ENCODE measurements at places on chromosomes 16 and 17. TPM values are rescaled to one million over a fixed set of nuclear protein-coding genes. Genes with fewer than 3 reads are reported as not detected.
A peak's percentile ranks its signal among the peaks of the same experiment; 100 is the strongest.

DNA sequence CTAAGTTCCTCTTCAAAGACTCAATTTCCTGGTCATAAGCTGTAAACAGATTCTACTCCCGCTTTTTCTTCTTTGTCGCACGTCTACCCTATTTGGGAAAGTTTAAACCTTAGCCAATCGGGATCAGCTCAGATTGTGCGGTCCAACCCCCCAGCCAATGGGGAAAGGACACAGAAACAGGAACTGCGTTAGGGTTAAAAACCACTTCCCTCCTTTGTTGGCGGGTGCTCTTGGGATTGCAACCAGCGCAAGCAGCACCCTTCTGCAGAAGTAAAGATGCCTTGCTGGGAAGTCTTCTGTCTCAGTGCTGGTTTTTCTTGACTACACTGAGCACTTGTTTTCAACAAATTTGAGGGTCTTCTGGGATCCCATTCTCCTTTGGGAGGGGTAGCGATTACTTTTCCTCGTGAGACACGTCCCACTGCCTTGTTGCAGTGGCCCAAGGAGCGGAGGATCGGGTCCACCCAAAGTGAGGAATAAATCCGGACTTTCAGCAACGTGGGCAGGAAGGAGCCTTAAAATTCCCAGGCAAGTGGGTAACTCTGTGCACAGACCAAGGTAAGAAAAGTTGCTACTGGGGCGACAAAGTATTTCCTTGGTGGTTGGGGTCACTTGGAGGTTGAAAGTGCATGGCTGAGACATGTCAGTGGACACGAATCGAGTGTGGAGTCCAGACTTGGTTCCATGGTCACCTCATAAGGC lies 1.0 kb upstream of the YPEL3 start:
- DNase-seq = no peak

- DNase-seq = peak; percentile 77
Observed at GRCh38 chr17:50507871-50508572, at the start of gene MYCBPAP. TSS of gene MYCBPAP (plus strand) at chr17:50508439. CDS start at chr17:50508675, 236 bp downstream.

The SLFN12 gene
- total RNA-seq = 9.0 TPM

- no peak for DNase-seq
Observed at GRCh38 chr16:27453494-27453825, 51.5 kb downstream of the IL21R start.

GRCh38 chr16:85990861-85991301 lies 91.9 kb downstream of the IRF8 start:
- peak; percentile 22 for DNase-seq

DNA sequence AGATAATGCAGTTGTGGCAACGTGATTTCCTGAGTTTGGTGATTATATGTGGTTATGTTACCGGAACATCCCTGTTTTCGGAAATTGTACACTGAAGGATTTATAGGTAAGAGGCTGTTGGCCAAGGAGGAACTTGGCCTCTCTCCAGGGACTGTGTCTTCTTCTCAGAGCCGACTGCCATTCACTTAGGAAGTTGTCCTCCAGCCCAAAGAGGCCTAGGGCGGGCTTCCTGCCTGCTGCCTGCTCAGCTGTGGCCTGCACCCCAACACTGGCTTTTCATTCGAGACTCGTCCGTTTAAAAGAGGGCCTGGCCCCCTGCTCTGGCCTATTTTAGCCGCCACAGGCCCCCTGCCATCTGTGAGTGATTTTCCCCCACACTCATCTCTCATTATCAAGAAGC lies 64.3 kb downstream of the ZDHHC7 start:
- DNase-seq = no peak

The ENPP7 gene
- total RNA-seq = 1.4 TPM

All from activated B cell treated with CpG ODN at 0.5 μM for 24 hours (primary cell).